ENCODE measurements at places on chromosomes 3 and 15.
A peak's percentile ranks its signal among the peaks of the same experiment; 100 is the strongest.

GRCh38 chr3:69104586-69104985 lies 17.8 kb downstream of the LMOD3 start:
- no peak for DNase-seq

DNA sequence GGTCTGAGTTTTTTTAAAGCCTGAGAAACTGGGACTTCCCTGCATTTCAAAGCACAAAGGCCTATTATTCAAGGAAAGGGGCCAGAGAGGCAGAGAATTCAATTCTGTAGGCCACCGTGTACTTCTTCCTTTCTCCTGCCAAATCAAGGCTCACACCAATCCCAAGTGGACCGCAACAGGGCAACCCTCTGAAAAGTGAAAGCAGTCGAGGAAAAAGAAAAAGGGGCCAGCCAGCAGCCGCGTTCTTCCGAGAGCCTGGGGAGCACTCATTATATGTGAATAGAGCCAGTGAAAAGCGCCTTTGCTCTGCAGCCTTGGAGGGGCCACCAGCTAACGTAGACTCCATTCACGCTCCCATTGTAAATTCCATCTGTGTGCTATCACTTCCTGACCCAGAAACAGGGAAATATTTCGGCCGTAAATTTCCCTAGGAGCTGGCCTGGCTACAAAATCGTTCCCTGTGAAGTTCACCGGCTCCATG lies 45.9 kb upstream of the THUMPD3 start:
- DNase-seq: no peak

DNA sequence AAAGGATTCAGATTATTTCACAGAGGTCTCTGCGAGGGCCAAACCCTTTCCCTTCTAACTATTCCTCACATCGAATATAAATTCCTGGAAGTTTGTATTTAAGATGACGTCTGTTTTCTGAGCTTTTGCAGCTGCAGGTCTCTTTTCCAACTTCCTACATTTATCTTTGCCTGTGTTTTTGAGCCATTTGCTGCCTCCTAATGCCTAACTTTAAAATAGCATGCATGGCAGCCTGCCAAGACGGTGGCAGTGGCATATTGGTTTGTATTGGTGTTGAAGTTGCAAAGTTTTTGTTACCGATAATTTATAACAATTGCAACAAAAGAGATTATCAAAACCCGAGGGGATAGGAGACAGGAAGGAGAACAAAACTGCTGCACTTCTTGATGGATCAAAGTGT lies 187.1 kb upstream of the DNAJC19 start:
- DNase-seq: no peak

GRCh38 chr3:186670155-186670554 lies 4.3 kb downstream of the HRG start:
- no peak for DNase-seq

GRCh38 chr15:23994273-23994672 lies 307.2 kb upstream of the NDN start:
- DNase-seq: no peak

- no peak for DNase-seq
Observed at GRCh38 chr3:167710552-167710951, 24.1 kb downstream of the PDCD10 start.

GRCh38 chr3:136624894-136625815 lies 127.0 kb downstream of the STAG1 start:
- no peak for DNase-seq

DNA sequence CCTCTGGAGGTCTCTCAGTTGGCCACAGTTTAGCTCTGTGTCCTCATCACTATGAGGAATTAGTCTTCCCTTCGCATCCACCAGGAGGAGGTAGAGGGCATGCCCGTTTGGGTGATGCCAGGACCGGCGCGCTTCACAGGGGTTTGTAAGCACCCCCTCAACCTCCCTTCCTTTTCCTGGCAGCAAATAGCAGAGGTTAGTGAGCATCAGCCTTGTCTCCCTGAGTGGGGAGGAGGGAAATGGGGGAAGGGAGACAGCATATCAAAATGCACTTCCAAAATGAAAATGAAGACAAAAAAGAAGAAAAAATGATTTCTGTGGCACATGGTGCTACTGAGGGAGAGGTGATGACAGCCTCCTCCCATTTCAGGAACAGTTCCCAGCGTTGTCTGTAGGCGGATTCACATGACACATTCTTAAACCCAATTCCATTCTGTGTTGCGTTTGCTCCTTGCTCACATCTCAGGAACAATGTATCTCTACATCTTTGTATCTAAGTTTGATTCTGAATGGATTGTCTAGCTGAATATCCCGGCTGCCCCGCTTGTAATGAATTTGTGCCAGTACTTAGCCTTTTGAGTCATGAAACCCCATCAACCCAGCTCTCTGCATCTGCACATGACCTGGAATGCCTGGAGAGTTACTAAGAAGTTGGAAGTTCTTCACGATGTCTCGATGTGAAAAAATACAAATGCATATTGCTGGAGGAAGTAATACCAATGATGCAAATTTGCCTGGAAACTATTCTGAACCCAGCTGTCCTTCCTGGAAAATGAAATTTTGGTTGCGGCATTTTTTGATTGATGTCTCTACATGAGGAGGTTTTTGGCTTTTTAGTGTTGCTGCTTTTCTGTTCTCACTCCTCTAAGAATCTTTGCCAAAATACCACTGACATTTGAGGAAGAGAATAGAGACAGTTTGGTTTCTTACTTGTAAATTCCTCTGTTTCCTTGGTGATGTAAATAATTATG lies 45.2 kb downstream of the TYRO3 start:
- DNase-seq: peak; percentile 40

Data from AG09319 (cell line).